HCT116 (cell line): ENCODE measurements at places on chromosomes 13 and 19.

DNA sequence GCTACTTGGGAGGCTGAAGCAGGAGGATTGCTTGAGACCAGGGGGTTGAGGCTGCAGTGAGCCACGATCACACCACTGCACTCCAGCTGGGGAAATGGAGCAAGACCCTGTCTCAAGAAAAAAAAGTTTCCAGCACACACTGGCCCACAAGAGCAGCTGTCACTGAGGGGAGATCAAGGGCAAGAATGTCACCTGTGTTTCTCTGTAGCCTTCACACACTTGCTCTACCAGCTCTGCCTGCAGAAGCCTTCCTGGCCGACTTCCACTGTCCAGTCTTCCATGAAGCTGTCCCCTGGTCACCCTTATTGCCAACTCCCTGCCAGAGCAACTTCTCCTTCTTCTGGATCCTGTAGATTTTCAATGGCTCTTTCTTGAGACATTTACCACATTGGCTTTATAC, 158.0 kb downstream of the KCTD15 start:
- DNase-seq = no peak
- no peak overlapping the region for H3K4me3 ChIP-seq
- no peak overlapping the region for H3K27ac ChIP-seq

- no peaks in the 10 kb centered on the region for H3K4me1 ChIP-seq
- H3K4me3 ChIP-seq = no peak overlapping the region
- H3K27ac ChIP-seq = no peak overlapping the region
- no peaks in the 10 kb centered on the region for H3K27me3 ChIP-seq
Measured at GRCh38 chr13:46535825-46536224, 17.1 kb upstream of the LRCH1 start.

- H3K4me3 ChIP-seq = no peak overlapping the region
- no peaks in the 10 kb centered on the region for H3K4me1 ChIP-seq
- no peaks in the 10 kb centered on the region for H3K36me3 ChIP-seq
- H3K27me3 ChIP-seq = peaks cover 13% of the 10 kb centered on the region; the same call in 1 of the 2 replicates
- DNase-seq = no peak
- H3K27ac ChIP-seq = no peak overlapping the region
Measured at GRCh38 chr13:94731028-94731427, 18.7 kb upstream of the SOX21 start.

GRCh38 chr13:62627226-62627625, 1211.6 kb upstream of the PCDH20 start:
- H3K4me3 ChIP-seq = no peak overlapping the region
- no peak overlapping the region for H3K27ac ChIP-seq
- no peaks in the 10 kb centered on the region for H3K4me1 ChIP-seq
- no peaks in the 10 kb centered on the region for H3K36me3 ChIP-seq
- DNase-seq = no peak
- no peaks in the 10 kb centered on the region for H3K27me3 ChIP-seq

DNA sequence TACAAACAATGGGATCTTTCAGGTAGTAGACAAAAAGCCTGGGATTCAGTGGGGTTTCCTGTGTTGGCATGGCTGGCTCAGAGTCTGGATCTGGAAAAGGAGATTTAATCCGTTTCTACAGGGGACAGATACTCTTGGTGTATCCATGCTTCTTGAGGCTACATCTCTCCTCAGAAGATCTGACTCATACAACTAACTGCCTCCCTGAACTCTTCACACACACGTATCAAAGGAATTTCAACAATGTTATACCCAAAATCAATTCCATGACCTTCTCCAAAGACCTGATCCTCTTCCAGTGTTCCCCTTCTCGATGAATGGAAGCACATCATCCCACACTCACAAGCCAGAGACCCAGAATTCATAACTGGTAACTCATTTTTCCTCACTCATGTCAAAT, 435.3 kb upstream of the NBEA start:
- H3K27me3 ChIP-seq = no peaks in the 10 kb centered on the region
- H3K4me3 ChIP-seq = no peak overlapping the region
- no peaks in the 10 kb centered on the region for H3K36me3 ChIP-seq

- H3K27me3 ChIP-seq = no peaks in the 10 kb centered on the region
- peaks cover 44% of the 10 kb centered on the region for H3K4me1 ChIP-seq
- no peak for DNase-seq
- no peak overlapping the region for H3K4me3 ChIP-seq
- no peak overlapping the region for H3K27ac ChIP-seq
Measured at GRCh38 chr13:44236370-44236769, 137.3 kb upstream of the SERP2 start.

DNA sequence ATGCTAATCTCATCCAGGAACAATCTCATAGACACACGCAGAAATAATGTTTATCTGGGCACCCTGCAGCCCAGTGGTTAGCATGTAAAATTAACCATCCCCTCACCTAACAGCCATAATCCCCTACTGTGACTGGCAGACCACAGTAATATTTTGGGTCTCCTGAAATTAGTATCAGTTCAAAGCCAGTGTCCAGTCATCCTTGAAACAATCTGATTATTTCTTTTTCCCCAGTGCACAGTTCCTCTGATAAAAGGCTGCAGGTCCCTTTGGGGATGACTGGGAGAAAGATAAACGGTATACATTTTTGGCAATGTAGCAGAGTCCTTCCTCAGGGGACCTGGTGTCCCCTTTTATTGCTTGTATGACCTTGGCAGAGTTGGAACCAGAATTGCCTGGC, 50.4 kb upstream of the CYSLTR2 start:
- H3K27me3 ChIP-seq = no peaks in the 10 kb centered on the region
- no peak overlapping the region for H3K27ac ChIP-seq
- DNase-seq = no peak
- peaks cover 5% of the 10 kb centered on the region; the same call in 1 of the 2 replicates for H3K4me1 ChIP-seq
- H3K36me3 ChIP-seq = no peaks in the 10 kb centered on the region
